ENCODE measurements at places on chromosomes 1 and 21. TPM values are rescaled to one million over a fixed set of nuclear protein-coding genes. Genes with fewer than 3 reads are reported as not detected.

SIM2 gene
- total RNA-seq, result under 0.01 TPM

RNF2 gene
- 18.1 TPM for total RNA-seq

SYTL1 gene
- total RNA-seq, result 0.18 TPM

FCRL5 gene
- total RNA-seq, result not detected

CDK18 gene
- total RNA-seq, result 0.55 TPM

ADGRL4 gene
- total RNA-seq, result 9.5 TPM

DOP1B gene
- total RNA-seq, result 1.8 TPM

LCE1B gene
- total RNA-seq, result not detected

ARPC5 gene
- 160 TPM for total RNA-seq

CYP2J2 gene
- total RNA-seq, result under 0.01 TPM

PGBD5 gene
- total RNA-seq, result 0.57 TPM

LAMC2 gene
- 8.5 TPM for total RNA-seq

TRIM67 gene
- not detected for total RNA-seq

SPRR2D gene
- total RNA-seq, result not detected

CDA gene
- 0.85 TPM for total RNA-seq

OR14K1 gene
- total RNA-seq, result not detected

OR2M5 gene
- total RNA-seq, result not detected

NID1 gene
- 113 TPM for total RNA-seq

NPR1 gene
- 1.5 TPM for total RNA-seq

PRR9 gene
- total RNA-seq, result not detected

LCE1F gene
- not detected for total RNA-seq

GUCA2A gene
- not detected for total RNA-seq

ACP6 gene
- 3.4 TPM for total RNA-seq

AIDA gene
- total RNA-seq, result 41.1 TPM

LRRC7 gene
- total RNA-seq, result under 0.01 TPM

EDN2 gene
- not detected for total RNA-seq

ZNF672 gene
- 12.1 TPM for total RNA-seq

SMIM1 gene
- total RNA-seq, result 2.0 TPM
